ENCODE measurements at places on chromosomes 1 and 21.

- DNase-seq = no peak
Observed at GRCh38 chr1:202890392-202890791, 1.4 kb upstream of the RABIF start.

DNA sequence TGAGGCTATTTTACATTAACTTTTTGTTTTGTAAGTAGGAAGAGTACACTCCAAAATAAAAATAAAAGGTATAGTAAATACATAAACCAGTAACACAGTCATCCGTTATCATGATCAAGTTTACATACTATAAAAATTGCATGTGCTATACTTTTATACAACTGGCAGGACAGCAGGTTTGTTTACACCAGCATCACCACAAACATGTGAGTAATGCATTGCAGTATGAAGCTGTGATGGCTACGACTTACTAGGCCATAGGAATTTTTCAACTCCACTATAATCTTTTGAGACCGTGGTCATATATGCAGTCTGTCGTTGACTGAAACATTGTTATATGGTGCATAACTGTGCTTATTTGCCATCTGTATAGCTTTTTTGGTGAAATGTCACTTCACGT, 106.2 kb downstream of the CENPF start:
- no peak for DNase-seq

GRCh38 chr1:64363616-64364015, 106.3 kb upstream of the CACHD1 start:
- DNase-seq = no peak

GRCh38 chr1:10308001-10308400, 90.9 kb upstream of the PGD start:
- DNase-seq = no peak

DNA sequence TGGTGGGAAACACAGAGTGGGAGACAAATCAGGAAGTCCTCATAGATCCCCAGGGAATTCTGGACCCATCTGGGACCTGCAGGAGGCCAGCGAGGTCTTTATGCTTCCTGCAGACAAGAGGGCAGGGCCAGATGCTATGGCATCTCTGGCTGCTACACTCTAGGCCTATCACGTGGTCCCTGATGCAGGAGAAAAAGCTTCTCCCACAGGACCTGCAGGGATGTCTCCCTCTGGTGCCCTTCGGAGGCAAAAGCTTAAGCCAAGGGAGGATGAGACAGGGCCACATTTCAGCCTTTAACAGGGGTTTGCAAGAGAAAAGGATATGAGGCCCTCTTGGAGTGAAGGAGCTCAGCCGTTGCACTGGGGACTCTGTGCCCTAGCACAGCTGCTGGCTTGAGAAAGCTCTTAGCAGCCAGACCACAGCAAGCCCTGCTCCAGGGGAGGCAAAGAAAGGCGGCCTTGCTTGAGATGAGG, 243.0 kb downstream of the C1orf94 start:
- peak; percentile 57 for DNase-seq

Data from ecto neural progenitor cell (in vitro differentiated cells).